Brain microvascular endothelial cell (primary cell): ENCODE measurements at places on chromosomes 2 and 18.

GRCh38 chr2:215022418-215022817 lies 116.0 kb downstream of the ABCA12 start:
- peak; percentile 80 for DNase-seq

DNA sequence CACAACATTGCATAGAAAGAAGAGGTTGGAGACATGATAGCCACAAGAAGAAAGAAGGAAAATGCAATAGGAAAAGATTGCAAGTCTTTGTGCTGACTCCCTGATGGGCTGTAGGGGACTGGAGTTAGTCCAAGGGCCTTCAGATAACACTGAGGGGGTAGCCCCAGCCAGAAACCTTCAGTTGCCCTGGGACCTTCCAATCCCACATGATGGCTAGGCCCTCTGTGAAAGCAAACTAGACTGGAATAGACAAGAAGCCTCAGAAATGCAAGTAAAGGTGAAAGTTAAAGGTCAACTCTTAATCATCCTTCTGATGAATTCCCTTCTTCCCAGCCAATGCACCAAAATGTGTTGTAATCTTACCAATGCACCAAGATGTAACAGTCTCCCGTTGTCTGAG lies 19.2 kb downstream of the CMPK2 start:
- DNase-seq: no peak

DNA sequence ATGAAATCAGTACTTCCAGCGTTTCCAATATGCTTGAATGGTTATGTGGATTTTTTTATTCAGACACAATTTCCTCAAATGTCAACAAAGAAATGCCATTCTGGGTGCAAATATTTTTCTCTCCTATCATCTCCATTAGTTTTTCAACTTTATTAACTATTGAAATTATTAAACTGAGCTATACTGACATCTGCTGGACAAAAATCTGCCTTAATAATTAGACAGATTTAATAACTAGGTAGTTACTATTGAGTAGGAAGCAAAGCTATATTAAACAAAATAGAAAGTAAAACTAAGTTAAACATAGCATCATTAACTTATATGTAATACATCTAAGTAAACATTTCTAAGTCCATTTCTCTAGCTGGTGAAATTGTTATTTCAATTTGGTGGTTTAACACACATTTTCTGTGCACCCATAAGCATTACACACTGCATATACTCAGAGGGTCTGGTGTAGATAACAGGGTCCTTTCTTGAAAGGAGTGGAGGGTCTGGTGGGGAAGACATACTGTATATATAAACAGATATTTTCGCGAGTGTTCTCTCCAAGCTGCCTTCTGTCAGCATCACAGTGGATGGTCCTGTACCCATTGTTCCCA lies 77.0 kb downstream of the LANCL1 start:
- no peak for DNase-seq

DNA sequence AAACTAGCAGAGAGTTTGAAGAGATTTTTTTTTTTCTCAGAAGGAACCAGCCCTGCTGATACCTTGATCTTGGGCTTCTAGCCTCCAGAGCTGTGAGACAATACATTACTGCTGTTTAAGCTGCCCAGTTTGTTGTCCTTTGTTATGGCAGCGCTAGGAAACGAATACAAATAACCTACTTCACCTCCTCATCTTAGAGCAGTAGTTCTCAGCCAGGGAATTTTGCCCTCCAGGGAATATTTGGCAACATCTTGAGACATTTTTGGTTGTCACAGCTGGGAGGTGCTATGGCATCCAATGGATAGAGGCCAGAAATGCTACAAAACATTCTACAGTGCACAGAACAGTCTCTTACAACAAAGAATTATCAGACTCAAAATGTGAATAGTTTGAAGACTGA lies 43.9 kb upstream of the BCL11A start:
- DNase-seq: no peak

DNA sequence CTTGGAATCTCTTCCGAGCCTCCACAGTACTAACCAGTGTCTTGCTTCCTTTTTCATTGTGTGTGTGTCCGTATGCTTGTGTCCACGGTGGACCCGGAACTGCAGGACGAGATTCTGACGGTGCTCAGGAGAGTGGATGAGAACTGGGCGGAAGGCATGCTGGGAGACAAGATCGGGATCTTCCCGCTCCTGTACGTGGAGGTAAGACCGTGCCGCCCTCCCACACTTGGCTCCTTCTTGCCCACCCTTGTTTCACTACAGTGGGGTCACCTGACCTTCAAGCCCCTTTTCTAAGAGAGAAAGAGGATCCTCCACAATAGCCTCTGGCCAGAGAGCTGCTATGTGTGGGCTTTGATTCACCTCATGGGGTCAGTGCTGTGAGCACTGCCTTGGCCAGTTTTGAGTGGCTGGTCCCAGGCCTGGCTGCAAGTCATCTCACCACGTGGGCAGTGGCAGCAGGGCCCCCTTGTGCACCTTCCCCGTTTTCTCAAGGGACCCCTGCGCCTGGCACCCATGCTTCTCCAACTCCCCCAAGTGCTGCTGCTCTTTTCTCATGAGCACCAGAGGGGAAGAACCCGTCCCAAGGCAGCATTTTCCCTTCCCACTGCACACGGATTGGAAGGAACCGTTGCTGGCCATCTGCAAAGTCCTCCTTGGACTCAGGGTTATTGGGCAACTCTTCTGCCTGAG lies 242.1 kb downstream of the SEPTIN10 start:
- DNase-seq: no peak

DNA sequence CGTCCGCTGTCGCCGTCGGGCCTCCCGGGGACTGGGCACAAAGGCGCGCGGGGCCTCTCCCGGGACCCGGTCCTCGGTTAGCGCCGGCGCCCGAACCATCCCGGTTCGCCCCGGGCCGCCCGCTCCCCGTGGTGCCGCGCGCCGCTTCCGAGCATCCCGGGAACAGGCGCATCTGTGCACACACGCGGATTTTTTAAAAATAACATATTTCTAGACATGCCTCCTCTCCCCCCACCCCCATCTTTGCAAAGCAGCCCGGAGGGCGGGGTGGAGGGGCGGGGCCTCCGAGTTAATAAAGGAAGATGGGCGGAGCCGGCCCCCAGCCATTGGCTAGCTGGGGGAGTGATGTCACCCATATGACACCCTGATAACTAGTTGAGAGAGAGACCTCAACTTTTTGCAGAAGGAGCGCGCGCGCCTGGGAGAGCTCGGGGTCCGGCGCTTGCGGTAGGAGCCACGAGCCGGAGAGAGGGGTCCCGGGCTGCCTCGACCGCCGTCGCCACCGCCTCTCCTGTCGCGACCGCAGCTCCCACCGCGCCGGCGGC lies at the start of gene SOX11:
SOX11 (plus strand) TSS at position 400 of the 545 bp plus-strand sequence. CDS start 338 bp downstream, outside the sequence.
- peak; percentile 94 for DNase-seq

DNA sequence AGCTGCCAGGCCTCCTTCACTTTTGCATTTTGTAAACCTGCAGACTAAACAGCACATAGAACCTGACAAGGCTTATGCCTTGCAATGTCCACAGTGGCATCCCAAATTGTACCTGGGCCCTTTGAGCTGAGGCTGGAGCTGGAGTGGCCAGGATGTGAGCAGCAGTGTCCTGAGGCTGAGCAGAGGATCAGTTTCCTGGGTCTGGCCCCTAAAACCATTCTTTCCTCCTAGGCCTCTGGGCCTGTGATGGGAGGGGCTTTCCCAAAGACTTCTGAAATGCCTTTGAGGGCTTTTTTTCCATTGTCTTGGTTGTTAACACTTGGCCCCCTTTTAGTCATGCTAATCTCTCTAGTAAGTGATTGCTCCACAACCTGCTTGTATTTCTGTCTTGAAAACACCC lies 32.8 kb downstream of the FSIP2 start:
- DNase-seq: no peak

- peak; percentile 70 for DNase-seq
Measured at GRCh38 chr2:119240311-119241204, 16.9 kb downstream of the STEAP3 start.

DNA sequence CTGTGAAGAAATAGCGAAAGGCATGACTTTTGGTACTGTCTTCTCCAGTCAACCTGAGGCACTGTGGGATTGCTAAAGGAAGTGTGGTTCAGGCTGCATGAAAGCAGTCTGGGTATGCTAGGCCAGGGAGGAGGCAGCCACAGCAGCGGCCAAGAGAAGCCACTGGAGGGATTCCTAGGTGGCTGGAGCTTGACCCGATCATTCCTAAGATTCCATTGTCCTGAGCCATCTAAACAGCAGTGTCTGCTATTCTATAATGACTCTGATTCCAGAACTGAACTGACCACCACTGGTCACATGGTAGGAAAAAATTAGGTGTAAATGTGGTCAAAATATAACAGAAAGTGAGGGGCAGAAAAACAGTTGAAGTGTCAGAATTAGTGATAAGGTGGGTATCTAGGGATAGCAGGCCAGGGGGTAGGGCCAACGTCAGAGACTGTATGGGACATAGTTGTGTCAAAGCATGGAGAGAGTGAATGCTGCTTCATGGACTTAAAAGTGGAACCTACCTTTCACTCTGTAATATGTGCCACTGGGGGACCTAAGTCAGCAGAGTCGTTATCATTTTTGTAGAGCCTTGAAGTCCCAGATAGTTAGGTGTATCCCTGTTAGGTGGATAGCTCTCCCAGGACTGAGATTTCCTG lies 204.6 kb downstream of the CTNNA2 start:
- DNase-seq: peak; percentile 68

DNA sequence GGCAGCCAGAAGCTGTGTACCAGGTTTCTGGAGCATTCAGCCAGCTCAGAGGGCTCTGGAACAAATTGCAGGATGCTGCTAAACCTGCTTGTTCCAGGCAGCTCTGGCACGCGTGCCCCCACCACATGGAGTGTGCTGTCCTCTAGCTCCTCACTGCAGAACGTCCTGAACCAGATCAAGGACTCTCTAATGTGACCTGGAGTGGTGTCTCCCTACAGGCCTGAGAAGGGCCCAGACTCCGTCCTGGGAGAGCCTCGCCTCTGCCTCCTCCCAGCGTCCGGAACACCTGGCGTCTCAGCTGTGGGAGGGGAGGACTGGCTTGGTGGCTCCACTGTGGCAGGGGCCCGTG lies 115.6 kb upstream of the GPC1 start:
- DNase-seq: no peak

DNA sequence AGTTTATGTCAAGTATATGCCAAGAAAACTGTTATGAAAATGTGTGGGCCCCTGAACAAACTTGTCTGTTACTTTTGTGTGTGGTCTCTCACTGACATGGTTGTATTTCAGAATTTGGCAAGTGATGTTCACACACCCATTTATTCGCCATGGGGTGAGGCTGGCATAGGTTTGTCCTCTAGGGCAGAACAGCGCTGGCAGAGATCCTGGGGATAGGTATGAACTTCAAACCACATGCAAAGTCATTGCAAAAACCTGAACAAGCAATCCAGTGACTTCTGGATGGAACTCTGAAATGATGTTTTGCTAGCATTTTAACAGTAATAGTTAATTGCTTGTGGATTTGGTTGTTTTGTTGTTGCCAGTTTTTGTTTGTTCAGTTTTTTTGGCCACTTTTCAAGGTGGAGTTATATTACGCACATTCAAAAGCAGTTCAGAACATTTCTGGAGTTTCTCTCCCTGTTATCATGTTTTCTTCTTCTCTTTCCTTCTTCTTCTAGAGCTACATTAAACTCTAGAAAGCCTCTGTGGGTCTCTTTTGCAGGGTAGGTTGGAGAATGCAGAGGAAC lies 78.5 kb downstream of the MDH1 start:
- no peak for DNase-seq

DNA sequence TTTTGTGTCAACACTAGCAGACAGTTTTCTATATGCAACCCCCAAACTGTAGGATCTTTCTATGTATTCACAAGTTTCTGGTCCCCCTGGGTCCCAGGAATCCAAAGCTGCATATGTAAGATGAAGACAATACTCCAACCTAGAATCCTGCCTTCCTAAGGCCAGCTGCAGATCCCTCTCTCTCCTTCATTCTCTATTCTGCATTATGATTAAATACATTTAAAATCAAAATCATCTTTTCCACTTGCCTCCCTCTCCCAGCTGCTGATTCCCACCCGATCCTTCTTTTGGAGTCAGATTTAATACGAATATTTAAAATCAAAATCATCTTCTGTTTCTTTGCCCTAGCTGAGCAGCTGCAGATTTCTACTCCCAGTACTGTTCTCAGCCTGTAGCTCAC lies 783.0 kb upstream of the ZEB2 start:
- no peak for DNase-seq

DNA sequence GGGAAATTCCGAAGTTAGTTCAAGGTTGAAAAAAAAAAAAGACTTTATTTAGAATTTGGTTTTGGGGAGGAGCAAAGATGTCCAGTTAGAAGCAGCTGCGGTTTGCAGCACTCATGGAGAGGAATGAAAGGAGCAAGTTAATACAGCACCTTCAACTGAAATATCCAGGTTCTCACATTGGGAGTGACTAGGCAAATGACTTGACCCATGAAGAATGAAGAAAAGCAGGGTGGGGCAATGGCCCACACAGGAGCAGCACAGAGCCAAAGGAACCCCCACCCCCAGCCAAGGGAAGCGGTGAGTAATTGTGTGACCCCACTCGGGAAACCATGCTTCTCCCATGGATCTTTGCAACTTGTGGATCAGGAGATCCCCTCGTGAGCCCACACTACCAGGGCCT lies 32.8 kb downstream of the ZNF892 start:
- DNase-seq: no peak

DNA sequence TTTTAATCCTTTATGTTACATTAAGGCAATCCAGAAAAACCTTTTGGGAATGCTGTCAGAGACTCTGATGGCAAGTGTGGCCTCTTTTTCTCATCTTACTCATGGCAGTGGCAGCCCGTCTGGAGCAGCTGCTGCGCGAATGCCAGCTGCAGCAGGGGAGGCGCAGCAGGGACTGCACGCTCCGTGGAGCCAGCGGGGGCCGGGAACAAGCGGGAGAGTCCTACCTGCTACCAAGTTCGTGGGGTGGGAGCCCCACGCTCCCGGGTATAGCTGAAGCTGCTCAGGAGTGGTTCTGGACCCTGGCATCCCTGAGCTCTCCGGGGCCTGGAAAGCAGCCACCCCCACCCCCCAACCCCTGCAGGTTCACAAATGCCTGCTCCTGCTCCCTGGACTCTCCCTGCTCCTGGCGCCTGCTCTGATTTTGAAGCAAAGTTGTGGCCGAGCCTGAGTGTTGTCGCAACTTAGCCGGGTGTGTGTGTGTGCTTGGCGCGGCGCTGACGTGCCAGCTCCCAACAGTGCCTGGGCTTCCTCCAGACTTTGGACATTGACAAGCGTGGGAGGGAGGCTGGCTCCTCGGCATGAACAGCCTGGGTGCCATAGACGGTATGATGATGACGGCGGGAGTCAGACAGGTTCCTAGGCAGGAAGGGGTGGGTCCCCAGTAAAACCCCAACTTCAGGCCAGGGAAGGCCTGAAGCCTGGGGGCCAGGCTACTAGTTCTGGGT lies 21.7 kb downstream of the TMX3 start:
- DNase-seq: no peak

GRCh38 chr18:24402209-24402785 lies 4.7 kb upstream of the OSBPL1A start:
- DNase-seq: no peak
